Tibial nerve (tissue), 4 donors: ENCODE measurements at places on chromosomes 3 and 15.

DNA sequence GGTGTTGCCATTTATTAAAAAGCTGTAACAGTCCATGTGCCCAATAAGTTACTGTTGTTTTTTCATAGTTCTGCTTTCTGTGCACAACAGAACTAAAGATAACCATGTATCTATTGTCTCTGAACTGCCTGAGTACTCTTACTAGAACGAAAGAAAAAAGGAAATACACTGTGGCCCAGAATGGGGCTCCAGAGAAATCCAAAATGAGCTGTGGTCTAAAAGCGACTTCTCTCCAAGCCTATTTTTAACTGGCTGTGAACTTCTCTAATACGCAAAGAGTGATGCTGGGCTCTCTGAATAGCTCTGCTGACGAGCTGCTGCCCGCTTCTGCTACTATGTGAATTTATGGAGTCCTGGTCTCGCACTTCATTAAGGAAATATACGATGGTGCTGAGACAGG, 56.2 kb upstream of the LPP start:
- no peak for DNase-seq

- no peak for DNase-seq
These were observed 236.4 kb upstream of the MRPL3 start for GRCh38 chr3:131739211-131739610.

DNA sequence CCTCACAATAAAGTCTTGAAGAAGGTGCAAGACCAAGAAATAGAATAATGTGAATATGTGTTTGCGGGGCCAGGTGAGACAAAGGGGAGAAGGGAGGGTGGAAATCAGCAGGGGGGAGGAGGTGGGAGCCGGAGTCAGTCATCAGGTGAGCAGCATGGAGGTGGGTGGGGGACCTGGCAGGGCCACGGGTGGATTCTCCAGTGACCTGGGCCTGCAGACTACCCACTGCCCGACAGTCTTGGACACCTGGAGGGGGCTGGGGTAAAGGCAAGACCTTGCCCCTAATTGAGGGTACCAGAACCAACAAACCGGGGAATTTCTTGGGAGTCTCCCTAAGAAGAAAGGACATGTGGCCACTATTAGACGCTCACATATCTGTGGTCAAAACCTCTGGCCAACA, 95.8 kb downstream of the CHSY1 start:
- no peak for DNase-seq

- no peak for DNase-seq
These were observed 248.2 kb upstream of the GPR149 start for GRCh38 chr3:154678041-154678654.

GRCh38 chr3:12230406-12230805, 58.5 kb upstream of the PPARG start:
- DNase-seq, result no peak

- DNase-seq, result no peak
These were observed 31.7 kb upstream of the DHX36 start for GRCh38 chr3:154356009-154356408.
